SK-N-SH (cell line): ENCODE measurements at places on chromosomes 6 and 20.

GRCh38 chr20:60232380-60232779 lies 274.2 kb downstream of the CDH26 start:
- no peaks in the 10 kb centered on the region for H3K4me1 ChIP-seq
- H3K27me3 ChIP-seq = no peaks in the 10 kb centered on the region
- no peak overlapping the region for H3K4me3 ChIP-seq
- H3K27ac ChIP-seq = no peak overlapping the region

- no peaks in the 10 kb centered on the region for H3K27me3 ChIP-seq
- H3K27ac ChIP-seq = no peak overlapping the region
- no peak overlapping the region for H3K4me3 ChIP-seq
- H3K36me3 ChIP-seq = no peaks in the 10 kb centered on the region
- H3K4me1 ChIP-seq = no peaks in the 10 kb centered on the region
Observed at GRCh38 chr6:20232188-20232587, 19.9 kb upstream of the MBOAT1 start.

DNA sequence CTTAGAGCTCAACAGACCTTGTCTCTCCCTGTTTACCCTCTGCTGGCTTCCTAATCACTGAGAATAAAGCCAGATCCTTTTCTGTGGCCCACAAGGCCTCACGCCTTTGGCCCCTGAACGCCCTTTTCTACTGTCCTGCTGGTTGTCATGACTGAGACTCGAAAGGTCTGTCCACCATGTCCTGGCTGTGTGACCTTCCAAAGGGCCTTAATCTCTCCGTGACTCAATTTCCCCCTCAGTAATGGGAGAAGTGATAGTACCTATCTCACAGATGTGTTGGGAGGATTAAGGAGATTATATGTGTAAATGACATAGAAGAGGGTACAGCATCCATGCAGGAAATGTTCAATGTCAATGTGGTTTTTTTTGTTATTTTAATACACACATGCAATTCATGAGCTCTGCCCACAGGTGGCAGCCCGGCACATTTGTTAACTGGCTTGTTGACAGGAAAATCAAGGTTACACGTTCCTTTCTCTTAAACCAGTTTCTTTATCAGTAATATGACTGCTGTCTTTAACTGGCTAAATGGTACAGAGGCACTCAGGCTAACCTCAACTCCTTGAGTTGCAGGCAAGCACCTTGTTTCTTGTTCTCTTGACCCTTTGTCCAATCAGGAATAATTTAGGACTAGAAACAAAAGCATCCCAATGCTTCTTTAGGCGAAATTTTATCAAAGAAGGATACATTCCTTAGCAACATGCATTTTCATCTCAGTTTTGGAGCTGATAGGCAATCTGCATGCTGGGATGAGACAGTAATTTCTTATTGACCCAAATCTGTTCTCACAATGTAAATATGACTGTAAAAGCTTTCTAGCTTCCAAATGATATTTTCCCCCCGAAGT lies 16.6 kb downstream of the SLC22A1 start:
- DNase-seq = peak; percentile 54
- H3K4me1 ChIP-seq = no peaks in the 10 kb centered on the region
- H3K27ac ChIP-seq = no peak overlapping the region
- H3K4me3 ChIP-seq = peak overlapping the region; percentile 6; the same call in 1 of the 2 replicates
- no peaks in the 10 kb centered on the region for H3K36me3 ChIP-seq
- H3K27me3 ChIP-seq = no peaks in the 10 kb centered on the region

GRCh38 chr6:142822383-142822782 lies 122.6 kb downstream of the HIVEP2 start:
- no peak overlapping the region for H3K4me3 ChIP-seq
- no peak overlapping the region for H3K27ac ChIP-seq
- DNase-seq = no peak
- H3K36me3 ChIP-seq = no peaks in the 10 kb centered on the region
- H3K4me1 ChIP-seq = peaks cover 32% of the 10 kb centered on the region
- H3K27me3 ChIP-seq = no peaks in the 10 kb centered on the region

GRCh38 chr6:129967427-129967826 lies 51.0 kb upstream of the L3MBTL3 start:
- no peak overlapping the region for H3K27ac ChIP-seq
- no peaks in the 10 kb centered on the region for H3K36me3 ChIP-seq
- no peak overlapping the region for H3K4me3 ChIP-seq
- H3K27me3 ChIP-seq = no peaks in the 10 kb centered on the region
- H3K4me1 ChIP-seq = no peaks in the 10 kb centered on the region
- no peak for DNase-seq

DNA sequence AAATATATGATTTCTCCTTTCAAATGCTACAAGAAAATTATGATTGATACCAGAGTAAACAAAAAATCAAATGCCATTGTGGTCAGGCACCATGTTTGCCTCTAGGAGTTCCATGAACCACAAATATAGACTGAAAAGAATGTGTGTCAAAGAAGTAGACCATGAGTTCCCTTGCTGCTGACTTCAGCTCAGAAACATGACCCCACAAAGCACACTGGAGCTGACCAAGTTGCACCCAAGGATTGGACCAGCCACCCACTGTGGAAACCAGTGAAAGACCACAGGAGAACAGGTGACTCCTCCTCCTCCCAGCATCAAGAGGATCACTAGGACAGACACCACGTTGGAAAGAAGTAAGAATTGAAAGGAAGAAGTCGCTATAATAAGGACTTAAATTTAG lies 90.8 kb upstream of the TENT5A start:
- no peaks in the 10 kb centered on the region for H3K36me3 ChIP-seq
- H3K4me3 ChIP-seq = no peak overlapping the region
- no peak overlapping the region for H3K27ac ChIP-seq
- no peaks in the 10 kb centered on the region; the same call in 1 of the 2 replicates for H3K4me1 ChIP-seq
- no peak for DNase-seq

- H3K4me3 ChIP-seq = no peak overlapping the region
- no peaks in the 10 kb centered on the region for H3K4me1 ChIP-seq
- no peak overlapping the region for H3K27ac ChIP-seq
- no peak for DNase-seq
- no peaks in the 10 kb centered on the region for H3K27me3 ChIP-seq
Observed at GRCh38 chr6:170429450-170429849, 122.9 kb downstream of the FAM120B start.

- no peaks in the 10 kb centered on the region for H3K27me3 ChIP-seq
- H3K4me3 ChIP-seq = no peak overlapping the region
- H3K36me3 ChIP-seq = no peaks in the 10 kb centered on the region
- no peaks in the 10 kb centered on the region for H3K4me1 ChIP-seq
- H3K27ac ChIP-seq = no peak overlapping the region
Observed at GRCh38 chr6:64006246-64006645, 370.6 kb downstream of the PHF3 start.

- peak; percentile 89 for DNase-seq
- no peaks in the 10 kb centered on the region for H3K4me1 ChIP-seq
- no peaks in the 10 kb centered on the region for H3K36me3 ChIP-seq
- no peak overlapping the region for H3K27ac ChIP-seq
- H3K4me3 ChIP-seq = no peak overlapping the region
Observed at GRCh38 chr6:42166444-42167141, 6.6 kb upstream of the GUCA1A start.

- no peak overlapping the region for H3K27ac ChIP-seq
- no peaks in the 10 kb centered on the region for H3K27me3 ChIP-seq
- no peaks in the 10 kb centered on the region for H3K36me3 ChIP-seq
- DNase-seq = no peak
Observed at GRCh38 chr6:24330137-24330732, 27.6 kb downstream of the DCDC2 start.

GRCh38 chr6:77633993-77634715 lies 18.7 kb upstream of the MEI4 start:
- no peak overlapping the region for H3K27ac ChIP-seq
- no peak for DNase-seq
- H3K36me3 ChIP-seq = no peaks in the 10 kb centered on the region
- H3K4me1 ChIP-seq = no peaks in the 10 kb centered on the region
- H3K27me3 ChIP-seq = no peaks in the 10 kb centered on the region; the same call in 1 of the 2 replicates

- no peak for DNase-seq
- no peak overlapping the region for H3K4me3 ChIP-seq
- H3K27me3 ChIP-seq = no peaks in the 10 kb centered on the region
Observed at GRCh38 chr6:160544802-160545201, 119.3 kb downstream of the LPA start.

DNA sequence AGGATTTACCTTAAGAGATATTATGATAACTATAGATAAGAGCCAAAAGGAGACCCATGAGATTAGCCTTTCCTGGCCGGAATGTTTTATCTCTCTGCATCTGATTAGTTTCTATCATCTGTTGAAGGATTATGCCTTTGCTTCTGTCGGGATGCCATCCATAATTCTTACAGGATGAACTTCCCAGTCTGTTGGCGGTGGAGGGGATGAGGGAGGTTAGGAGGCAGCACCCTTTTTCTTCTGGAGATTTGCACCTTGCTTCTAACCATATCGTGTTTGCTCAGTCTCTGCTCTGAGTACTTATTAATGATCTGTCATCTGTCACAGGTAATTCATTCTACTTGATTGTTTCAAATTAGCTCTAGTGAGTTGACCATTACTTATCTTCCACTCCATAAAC lies 292.1 kb downstream of the KHDC1L start:
- H3K4me3 ChIP-seq = no peak overlapping the region
- no peak overlapping the region for H3K27ac ChIP-seq
- H3K36me3 ChIP-seq = peaks cover 7% of the 10 kb centered on the region
- no peak for DNase-seq

- no peak overlapping the region for H3K4me3 ChIP-seq
- H3K4me1 ChIP-seq = peaks cover 36% of the 10 kb centered on the region
- H3K36me3 ChIP-seq = no peaks in the 10 kb centered on the region
- H3K27ac ChIP-seq = no peak overlapping the region
- DNase-seq = no peak
Observed at GRCh38 chr6:16950302-16950701, 151.5 kb upstream of the STMND1 start.

DNA sequence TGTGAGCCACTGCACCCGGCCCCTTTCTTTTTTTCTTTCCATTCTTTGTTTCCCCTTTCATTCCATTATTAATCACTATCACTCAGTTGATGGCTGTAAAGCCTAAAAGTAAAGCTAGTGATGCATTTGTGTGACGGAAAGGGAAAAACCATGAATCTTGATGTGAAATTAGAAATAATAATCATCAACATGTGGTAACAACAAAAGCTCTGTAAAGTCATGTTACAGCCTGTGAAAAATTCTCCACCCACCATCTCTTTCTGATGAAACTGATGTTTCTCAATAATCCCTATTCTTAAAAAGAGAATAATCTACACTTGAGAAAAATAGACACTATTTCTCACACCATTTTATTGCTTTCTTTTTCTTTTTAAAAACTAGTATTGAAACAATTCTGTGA lies 80.0 kb downstream of the CRYBG1 start:
- no peak overlapping the region for H3K4me3 ChIP-seq
- no peak overlapping the region for H3K27ac ChIP-seq
- no peak for DNase-seq
- H3K27me3 ChIP-seq = peaks cover 35% of the 10 kb centered on the region
- H3K36me3 ChIP-seq = no peaks in the 10 kb centered on the region

- H3K4me3 ChIP-seq = no peak overlapping the region
- no peak overlapping the region for H3K27ac ChIP-seq
- no peaks in the 10 kb centered on the region for H3K4me1 ChIP-seq
- H3K36me3 ChIP-seq = no peaks in the 10 kb centered on the region
Observed at GRCh38 chr20:39944861-39945260, 744.2 kb downstream of the MAFB start.
